ENCODE measurements at places on chromosomes 6 and 20. TPM values are rescaled to one million over a fixed set of nuclear protein-coding genes. Genes with fewer than 3 reads are reported as not detected.

DNA sequence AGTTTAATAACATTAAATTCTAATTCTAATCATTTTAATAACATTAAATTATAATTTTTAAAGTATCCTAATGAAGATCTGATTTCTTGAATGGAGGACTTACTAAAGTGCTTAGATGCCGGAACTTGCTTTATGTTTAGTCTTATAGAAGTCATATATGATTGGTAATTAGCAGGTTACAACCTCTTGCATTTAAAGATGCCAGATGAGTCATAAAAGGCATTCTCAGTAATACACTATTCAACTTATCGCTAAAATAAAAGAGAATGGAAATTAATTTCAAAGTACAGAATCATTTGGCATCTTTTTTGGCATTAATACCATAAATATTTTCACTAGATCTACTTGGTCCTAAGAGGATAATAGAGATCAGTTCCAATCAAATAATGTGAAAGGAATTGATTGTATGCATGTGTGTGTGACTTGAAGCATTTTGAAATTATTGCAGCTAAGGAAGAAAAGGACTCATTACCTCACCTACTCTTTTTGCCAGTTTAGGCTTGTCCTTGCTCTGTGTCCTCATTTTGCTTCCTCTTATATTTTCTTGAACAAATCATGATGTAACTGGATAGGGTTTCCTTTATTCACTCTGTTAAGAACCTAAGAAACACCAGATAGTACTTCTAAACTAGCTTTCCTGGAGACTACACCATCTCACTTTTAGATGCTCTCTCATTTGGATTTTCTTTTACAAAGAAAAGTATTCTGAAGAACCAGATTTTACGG is 2.7 kb downstream of the COL21A1 start:
- H3K36me3 ChIP-seq = no peaks in the 10 kb centered on the region
- peak overlapping the region; percentile 88 for H3K27ac ChIP-seq
- peaks cover 63% of the 10 kb centered on the region for H3K4me1 ChIP-seq
- DNase-seq = no peak

DNA sequence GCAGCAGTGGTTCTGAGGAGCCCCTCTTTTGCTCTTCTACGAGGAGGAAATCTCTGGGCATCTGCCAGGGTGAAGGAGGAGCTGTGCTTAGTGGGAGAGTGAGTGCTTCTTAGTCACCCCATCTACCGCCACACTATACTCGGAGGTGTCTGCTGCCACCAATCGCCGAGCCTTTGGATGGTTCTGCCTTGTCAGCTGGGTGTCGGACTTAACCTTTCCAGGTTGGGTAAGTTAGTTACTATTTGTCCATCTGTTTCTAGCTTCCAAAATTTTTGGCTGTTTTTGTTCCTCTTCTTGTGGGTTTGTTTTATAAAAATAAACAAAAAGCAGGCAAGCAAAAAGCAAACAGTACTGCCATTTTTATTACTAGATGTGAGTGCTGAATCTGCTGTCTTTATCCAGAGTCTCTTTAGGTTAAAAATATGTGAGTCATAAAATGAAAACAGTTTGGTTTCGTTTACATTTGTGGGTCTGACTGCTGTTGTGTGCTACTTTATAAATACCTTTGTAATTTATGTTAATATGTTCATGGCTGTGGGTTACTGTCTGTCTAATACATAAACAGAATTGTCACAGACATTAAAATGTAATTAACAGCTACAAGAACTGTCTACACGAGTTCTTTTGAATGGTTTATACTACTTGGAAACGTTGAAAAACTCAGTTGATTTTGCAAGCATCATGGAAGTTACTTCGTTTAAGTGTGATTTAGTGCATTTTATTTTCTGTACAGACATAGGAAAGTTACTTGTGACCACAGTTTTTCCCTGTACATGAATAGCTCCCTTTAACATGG is 89.2 kb downstream of the ARID1B start:
- peaks cover 58% of the 10 kb centered on the region for H3K4me1 ChIP-seq
- H3K4me3 ChIP-seq = no peak overlapping the region
- H3K27me3 ChIP-seq = no peaks in the 10 kb centered on the region
- H3K36me3 ChIP-seq = no peaks in the 10 kb centered on the region
- no peak for DNase-seq

DNA sequence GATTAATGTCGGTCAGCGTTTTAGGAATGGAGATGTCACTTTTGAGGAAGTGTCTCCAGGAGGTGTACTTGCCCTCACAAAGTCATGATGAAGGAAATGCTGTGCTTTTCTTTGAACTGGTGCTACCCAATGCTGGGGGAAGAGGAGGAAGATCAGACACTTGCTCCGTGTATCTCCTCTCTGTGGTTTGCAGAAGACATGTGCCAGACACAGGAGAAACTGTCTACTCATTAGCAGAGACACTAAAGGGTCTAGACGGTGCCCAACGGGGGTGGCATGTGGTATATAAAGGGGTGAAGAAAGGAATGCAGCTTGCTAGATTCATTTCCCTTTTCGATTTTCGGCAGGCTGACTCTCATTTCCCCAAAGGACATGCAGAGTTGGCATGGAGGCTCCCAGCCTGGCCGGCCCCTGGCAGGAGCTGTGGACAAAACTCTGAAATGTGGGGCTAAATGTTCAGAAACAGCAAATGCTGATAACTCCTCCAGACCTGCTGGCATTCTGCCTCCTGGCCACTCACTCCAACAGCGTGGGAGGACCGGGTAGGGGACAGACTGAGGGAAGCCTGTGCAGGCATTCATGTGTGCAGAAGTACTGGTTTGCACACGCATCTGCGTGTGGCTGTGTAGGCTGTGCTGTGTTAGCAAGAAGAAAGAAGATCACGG is 59.6 kb upstream of the QKI start:
- no peak for DNase-seq
- no peaks in the 10 kb centered on the region for H3K36me3 ChIP-seq
- H3K4me1 ChIP-seq = peaks cover 7% of the 10 kb centered on the region
- no peaks in the 10 kb centered on the region for H3K27me3 ChIP-seq

GRIK2 gene
- 0.92 TPM for total RNA-seq

DNA sequence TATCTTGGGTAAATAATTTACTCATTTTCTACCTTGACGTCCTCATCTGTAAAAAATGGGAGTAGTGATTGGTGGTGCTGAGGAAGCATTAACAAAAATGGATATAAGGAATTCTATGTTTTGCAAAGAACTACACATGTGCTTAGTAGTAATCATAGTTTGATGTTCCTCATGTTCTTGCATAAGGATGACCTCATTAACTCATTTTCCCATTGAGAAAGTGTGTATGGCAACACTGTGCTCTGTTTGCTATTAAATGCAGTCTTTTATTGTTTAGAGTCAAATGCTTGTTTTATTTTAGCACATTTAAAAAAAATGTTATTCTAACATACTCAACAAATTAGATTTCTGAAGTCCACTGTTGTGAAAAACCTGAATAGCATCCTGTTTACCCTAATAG is 211.2 kb upstream of the RSPO3 start:
- H3K36me3 ChIP-seq = no peaks in the 10 kb centered on the region
- H3K4me3 ChIP-seq = no peak overlapping the region
- H3K27me3 ChIP-seq = no peaks in the 10 kb centered on the region
- H3K4me1 ChIP-seq = no peaks in the 10 kb centered on the region
- DNase-seq = no peak
- no peak overlapping the region for H3K27ac ChIP-seq

SNX14 gene
- total RNA-seq = 131 TPM

GRCh38 chr20:13028673-13029072 is 19.9 kb downstream of the SPTLC3 start:
- no peak for DNase-seq
- no peak overlapping the region for H3K27ac ChIP-seq
- H3K4me1 ChIP-seq = peaks cover 2% of the 10 kb centered on the region

GJA1 gene
- 199 TPM for total RNA-seq

DNA sequence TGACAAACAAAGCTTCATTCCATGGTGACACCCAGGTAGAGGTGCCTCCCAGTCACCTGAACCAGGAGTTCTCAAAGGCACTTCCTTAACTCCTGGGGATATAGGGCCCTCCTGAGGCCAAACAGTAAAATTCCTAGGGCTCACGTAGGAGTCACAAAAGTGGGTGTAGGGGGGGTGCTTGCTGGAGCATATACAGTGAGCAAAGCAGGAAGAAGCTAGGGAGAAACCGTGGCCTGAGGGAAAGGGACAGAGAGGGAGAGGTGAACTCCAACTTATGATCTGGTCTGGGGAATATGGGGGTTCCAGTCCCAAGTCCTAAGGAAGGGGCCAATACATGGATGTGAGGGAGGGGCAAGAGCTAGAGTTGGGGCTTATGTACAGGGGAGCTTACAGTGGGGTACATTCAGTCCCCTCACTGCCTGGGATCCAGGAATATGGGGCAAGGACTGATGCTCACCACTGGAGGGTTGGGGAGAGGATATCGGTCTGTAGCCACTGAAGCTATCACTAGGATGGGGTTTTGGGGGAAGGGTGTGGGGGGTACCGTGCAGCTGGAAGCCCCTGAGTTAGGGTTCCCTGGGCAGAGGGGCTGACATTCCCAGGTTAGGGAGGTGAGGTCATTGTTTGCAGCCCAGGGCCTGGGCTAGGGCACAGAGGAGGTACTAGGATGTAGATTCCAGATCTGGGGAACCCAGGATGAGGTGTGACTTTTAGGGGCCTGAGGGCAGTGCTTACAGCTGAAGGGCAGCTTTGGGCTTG is 950 bp downstream of the PEDS1 start:
- peak overlapping the region; percentile 96 for H3K4me3 ChIP-seq
- peaks cover 22% of the 10 kb centered on the region for H3K4me1 ChIP-seq
- no peaks in the 10 kb centered on the region for H3K27me3 ChIP-seq
- no peaks in the 10 kb centered on the region for H3K36me3 ChIP-seq
- H3K27ac ChIP-seq = peak overlapping the region; percentile 77

GRCh38 chr6:47785182-47785581 is 3.4 kb downstream of the OPN5 start:
- no peaks in the 10 kb centered on the region for H3K27me3 ChIP-seq
- no peak overlapping the region for H3K27ac ChIP-seq
- no peak for DNase-seq
- H3K4me1 ChIP-seq = no peaks in the 10 kb centered on the region
- H3K36me3 ChIP-seq = no peaks in the 10 kb centered on the region

- no peak for DNase-seq
- no peaks in the 10 kb centered on the region for H3K27me3 ChIP-seq
- no peak overlapping the region for H3K4me3 ChIP-seq
- no peaks in the 10 kb centered on the region for H3K4me1 ChIP-seq
These were observed 130.8 kb downstream of the TAF4 start for GRCh38 chr20:61934716-61935530.

SLC35F1 gene
- 0.81 TPM for total RNA-seq

DNA sequence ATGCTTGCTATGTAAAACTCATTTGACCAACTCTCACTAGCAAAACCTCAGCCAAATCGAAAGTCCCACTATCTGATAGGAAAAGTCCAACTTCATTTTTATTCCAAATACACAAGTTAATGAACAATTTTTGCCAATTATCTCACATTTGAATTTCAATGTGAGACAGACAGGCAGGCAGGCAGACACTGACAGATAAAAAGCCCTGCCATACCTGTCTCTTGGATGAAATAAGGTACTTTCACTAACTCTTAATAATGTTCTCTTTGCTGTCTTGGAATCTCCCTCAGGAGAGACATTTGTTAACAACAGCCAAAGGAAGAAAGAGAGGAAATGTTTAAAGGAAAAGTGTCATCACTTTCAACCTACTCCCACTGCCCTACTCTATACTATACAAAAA is 82.0 kb downstream of the RNGTT start:
- no peak overlapping the region for H3K4me3 ChIP-seq
- no peak overlapping the region for H3K27ac ChIP-seq
- DNase-seq = no peak
- no peaks in the 10 kb centered on the region for H3K36me3 ChIP-seq
- no peaks in the 10 kb centered on the region for H3K27me3 ChIP-seq
- H3K4me1 ChIP-seq = peaks cover 5% of the 10 kb centered on the region

DNA sequence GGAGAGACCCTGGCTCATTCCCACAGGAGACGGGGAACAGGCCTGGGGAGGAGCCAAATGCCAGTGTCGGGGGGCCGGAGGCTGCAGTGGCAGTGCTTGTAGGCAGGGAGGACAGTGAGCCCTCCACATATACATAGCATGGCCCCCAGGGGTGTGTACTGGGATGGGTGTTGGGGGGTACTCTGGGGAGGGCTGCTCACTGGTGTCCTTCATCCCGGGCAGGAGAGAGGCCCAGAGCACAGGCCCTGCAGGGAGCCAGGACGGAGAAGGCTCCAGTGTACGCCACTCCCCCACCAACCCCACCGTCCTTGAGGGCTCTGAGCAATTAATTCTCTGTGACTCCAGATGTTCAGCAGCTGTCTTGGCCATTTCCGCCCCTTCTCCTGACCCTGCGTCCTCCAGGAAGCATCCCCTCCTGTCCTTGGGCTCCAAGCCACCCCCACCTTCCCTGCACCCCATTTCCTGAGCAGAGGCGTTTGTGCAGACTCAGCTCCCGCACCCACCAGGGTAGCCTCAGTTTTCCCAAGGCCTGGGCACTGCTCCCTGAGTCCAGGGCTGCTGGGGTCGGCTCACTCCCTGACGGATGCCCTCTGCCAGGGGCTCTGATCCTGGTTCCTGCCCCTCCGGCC is 3.4 kb upstream of the ABHD16B start:
- H3K4me1 ChIP-seq = peaks cover 39% of the 10 kb centered on the region
- no peak for DNase-seq
- peaks cover 5% of the 10 kb centered on the region for H3K27me3 ChIP-seq

MYLK2 gene
- not detected for total RNA-seq

TTLL9 gene
- total RNA-seq = not detected

- no peaks in the 10 kb centered on the region for H3K27me3 ChIP-seq
- DNase-seq = no peak
- H3K4me3 ChIP-seq = no peak overlapping the region
- no peaks in the 10 kb centered on the region for H3K4me1 ChIP-seq
- H3K27ac ChIP-seq = no peak overlapping the region
These were observed 6.0 kb upstream of the PRL start for GRCh38 chr6:22302838-22303237.

GRCh38 chr6:166714581-166714980 is 87.5 kb upstream of the RPS6KA2 start:
- H3K4me1 ChIP-seq = peaks cover 8% of the 10 kb centered on the region
- no peaks in the 10 kb centered on the region for H3K36me3 ChIP-seq
- no peak overlapping the region for H3K27ac ChIP-seq
- H3K27me3 ChIP-seq = no peaks in the 10 kb centered on the region
- no peak for DNase-seq
- H3K4me3 ChIP-seq = no peak overlapping the region

- H3K4me1 ChIP-seq = no peaks in the 10 kb centered on the region
- no peaks in the 10 kb centered on the region for H3K27me3 ChIP-seq
These were observed 19.8 kb downstream of the NFYA start for GRCh38 chr6:41092421-41093140.

- H3K27ac ChIP-seq = no peak overlapping the region
- no peak overlapping the region for H3K4me3 ChIP-seq
These were observed 530.4 kb upstream of the BTBD3 start for GRCh38 chr20:11387189-11387754.

GRCh38 chr6:2434116-2434515 is 188.7 kb upstream of the GMDS start:
- H3K27ac ChIP-seq = no peak overlapping the region
- no peaks in the 10 kb centered on the region for H3K4me1 ChIP-seq
- no peaks in the 10 kb centered on the region for H3K27me3 ChIP-seq
- DNase-seq = no peak

LY86 gene
- 6.5 TPM for total RNA-seq
